ENCODE measurements at places on chromosomes 16 and 17.
A peak's percentile ranks its signal among the peaks of the same experiment; 100 is the strongest.

- DNase-seq = peak; percentile 53
Observed at GRCh38 chr17:8060274-8060673, 21.4 kb downstream of the ALOX15B start.

DNA sequence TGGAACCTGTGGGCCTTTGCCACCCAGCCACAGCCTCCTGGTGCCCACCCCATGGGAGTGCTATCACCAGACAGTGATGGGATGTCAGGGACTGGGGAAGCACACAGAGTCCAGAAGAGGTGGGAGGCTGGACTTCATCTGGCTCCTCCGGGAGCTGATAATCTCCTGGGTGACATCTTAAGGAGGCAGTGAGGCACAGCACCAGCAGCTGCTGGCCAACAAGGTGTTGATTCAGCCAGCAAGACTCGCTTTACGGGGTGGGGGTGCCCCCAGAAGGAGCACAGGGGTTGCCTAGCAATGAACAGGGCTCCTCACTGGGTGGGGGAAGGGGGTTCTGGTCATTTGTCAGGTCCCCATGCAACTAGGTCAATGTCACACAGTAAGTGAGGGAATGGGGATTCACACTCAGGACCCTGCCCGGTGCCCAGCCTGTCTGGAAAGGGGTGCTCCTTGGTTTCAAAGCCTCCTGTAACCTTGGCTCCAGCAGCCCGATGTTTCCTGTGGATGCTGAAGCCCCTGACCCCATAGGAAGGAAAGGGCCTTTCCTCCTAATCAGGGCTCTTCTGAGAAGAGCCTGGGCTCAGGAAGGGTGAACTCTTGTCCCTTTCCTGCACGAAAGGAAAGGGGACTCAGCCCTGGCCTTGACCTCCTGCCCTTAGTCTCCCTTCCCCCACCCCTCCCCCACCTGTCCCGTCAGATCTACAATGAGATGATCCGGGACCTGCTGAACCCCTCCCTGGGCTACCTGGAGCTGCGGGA is 17.7 kb downstream of the KIF19 start:
- no peak for DNase-seq

DNA sequence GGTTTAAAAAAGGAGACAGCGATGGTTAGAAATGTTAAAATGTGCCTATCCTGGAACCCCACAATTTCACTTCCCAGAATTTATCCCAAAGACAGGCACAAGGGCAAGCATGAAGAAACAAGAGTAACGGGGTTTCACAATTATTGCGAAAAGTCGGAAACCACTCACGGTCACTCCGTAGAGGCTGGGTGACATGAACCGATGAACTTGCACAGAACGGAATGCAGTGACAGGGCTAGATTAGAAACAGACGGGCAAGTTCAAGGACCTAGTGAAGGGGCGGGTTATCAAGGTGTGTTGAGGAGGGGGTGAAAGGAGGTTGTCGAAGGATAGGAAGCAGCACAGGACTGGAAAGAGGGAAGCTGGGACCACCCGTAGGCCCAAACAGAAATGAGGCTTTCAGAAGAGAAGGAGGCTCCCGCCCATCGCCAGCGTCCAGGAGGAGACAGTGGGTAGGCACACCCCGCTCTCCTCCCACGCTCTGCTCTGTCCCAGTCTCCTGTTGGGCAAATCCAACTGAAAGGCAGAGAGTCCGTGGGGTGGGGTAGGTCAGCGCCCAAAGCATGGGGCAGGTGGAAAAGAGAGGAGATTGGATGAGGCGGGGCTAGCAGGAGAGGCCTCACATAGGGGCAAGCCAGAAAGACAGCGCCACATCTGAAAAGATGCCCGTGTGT is 47.4 kb upstream of the JPH3 start:
- DNase-seq = no peak

DNA sequence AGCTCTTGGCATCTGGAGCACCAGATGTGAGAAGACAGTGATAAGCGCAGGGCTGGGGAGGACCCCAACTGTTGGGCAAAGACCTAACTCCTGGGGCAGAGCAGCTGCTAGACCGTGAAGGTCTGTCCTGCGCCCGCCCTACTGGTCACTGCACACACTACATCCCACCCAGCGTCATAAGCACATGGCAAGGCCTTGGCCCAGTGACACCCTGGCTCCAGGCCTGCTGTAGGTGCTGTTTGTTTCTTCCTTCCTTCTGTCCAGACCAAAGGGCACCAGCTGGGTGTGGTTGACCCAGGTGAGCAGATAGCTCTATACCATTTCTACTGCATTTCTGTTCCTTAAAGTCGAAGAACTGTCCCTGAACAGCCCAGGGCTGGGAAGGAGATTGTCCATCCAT is 6.4 kb downstream of the TRPV3 start:
- DNase-seq = no peak

GRCh38 chr17:75869282-75870141 is 8.9 kb downstream of the TRIM47 start:
- no peak for DNase-seq

DNA sequence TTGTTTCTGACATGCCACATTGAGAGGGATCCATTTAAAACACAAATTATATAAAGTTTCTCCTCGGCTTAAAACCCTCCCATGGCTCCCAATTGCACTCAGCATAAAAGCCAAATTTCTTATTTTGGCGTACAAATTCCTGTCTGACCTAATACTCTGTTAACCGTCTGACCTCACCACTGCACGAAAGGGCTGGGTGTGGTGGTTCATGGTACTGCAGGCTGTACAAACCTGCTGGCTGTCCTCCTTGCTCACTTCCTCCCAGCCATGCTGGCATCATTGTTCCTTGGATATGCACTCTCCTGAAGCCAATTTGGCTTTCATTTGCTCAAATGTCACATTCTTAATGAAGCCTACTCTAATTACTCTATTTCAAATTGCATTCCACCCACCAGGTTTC is 301.6 kb upstream of the C16orf82 start:
- DNase-seq = no peak

GRCh38 chr16:50688867-50689266 is 4.5 kb upstream of the NOD2 start:
- no peak for DNase-seq

DNA sequence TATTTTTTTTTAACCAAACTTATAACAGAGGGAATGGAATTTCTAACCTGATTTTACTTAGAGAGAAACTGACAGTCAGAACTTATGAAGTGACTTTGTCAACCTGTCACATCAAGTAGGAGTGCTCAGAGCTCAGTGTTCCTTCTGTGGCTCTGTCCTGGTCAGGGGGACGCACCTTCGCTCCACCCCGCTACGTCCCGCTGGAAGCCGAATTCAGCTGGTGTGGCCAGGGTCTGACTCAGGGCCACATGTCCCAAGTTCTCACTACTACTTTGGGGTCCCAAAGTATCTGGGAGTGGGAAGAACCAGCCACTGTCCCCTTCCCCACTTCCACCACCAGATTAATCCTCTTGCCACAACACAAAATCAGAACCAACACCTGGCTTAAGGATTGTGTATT is 51.4 kb downstream of the C16orf78 start:
- DNase-seq = no peak

- no peak for DNase-seq
Observed at GRCh38 chr17:57067162-57067561, 17.9 kb upstream of the AKAP1 start.

DNA sequence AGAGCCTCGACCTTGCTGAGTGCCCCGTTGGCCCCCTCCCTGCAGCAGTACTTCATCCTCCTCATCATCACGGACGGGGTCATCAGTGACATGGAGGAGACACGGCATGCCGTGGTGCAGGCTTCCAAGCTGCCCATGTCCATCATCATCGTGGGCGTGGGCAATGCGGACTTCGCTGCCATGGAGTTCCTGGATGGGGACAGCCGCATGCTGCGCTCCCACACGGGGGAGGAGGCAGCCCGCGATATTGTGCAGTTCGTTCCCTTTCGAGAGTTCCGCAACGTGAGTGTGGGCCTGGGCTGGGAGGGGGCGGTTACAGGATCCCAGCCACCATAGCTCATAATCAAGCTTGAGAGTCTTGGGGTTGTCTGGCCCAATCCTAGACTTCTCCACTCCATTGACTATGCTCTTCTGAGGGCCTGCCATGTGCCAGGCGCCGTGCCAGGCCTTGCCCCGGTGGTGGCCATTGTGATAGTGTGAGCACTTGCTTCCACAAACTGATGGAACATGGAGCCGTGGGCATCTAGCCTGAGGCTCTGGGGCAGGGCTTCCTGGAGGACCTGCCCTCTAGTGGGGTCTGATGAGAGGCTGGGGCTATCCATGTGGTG is 39.7 kb downstream of the PSME3IP1 start:
- DNase-seq = no peak

- no peak for DNase-seq
Observed at GRCh38 chr17:35892091-35893035, 12.2 kb upstream of the CCL5 start.
